Activated CD4-positive, CD25-positive, alpha-beta regulatory T cell treated with anti-CD3 and anti-CD28 coated beads, Interleukin-2, amount 50 U/mL, for 72 hours (primary cell): ENCODE measurements at places on chromosomes 5 and 9.

DNA sequence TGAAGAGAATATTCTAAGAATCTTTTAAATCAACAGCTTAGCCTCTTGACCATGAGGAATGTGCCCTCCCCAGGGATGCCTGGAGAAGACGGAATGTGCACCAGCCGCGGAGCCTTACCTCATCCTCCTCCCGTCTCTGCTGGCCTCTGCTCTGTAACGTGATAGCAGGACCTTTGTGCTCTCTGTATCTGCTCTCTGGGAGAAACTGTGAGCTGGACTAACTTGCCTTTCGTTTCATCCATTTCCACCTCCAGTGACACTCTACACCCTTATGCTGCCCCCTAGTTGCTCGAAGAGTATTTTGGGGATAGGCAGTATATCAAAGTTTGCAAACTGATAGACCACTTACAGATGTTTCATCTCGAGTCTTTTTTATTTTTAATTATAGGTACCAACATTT is 141.4 kb downstream of the NPR3 start:
- no peak for DNase-seq

- DNase-seq = peak; percentile 71
These were observed at the start of gene SLC12A7 for GRCh38 chr5:1111727-1112289. Gene SLC12A7, minus strand, starts transcription at chr5:1112063. Its CDS starts 72 bp downstream, at chr5:1111991.

DNA sequence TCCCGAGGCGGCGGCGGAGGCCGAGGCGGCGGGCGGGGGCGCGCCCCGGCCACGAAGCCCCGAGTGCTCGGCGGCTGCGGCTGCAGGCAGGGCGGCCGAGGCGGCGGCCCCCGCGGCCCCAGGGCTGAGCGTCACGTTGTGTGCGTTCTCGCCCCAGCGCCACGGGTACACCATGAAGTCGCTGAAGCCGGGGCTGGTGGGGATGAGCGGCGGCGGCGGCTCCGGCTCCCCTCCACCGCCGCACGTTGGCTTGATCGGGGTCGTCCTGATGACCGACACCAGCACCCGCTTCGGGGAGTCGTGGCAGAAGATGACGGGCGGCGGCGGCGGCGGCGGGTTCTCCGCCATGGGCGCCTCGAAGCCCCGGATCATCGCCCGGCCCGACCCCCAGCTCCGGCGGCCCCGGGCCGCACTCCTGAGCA is 498 bp downstream of the ZNF367 start:
- DNase-seq = no peak

DNA sequence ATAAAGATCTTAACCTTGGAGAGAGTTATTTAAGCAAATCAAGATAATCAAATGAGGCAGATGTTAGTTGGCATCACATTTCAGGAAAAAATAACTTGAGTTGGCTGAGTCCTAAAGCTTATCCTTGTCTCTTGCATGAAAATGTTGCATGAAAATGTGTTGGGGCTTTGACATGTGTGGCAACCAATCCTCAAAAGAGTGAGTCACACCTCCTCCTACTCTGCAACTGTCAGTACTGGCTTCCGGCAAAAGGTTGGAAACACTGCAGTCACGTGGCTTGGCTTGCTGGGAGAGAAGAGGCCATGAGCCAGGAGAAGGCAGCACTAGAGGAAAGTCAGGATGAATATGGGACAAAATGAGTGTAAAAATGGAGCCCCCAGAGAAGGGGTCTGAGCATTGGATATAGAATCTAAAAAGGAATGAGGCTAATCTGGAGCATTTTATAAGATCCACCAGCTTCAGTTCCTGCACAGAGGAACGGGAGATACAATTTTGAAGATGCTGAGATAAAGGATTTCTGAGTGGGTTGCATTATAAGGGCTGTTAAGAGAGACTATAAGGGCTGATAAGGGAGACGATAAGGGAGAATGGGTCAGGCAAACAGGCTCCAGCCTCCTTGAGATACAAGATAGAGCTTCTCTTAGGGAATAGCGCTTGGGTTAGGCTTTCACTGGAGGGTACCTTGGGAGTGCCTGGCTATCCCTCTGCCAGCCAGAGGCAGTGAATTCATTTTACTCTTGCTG is 43.1 kb downstream of the SPATA31D1 start:
- DNase-seq = no peak

DNA sequence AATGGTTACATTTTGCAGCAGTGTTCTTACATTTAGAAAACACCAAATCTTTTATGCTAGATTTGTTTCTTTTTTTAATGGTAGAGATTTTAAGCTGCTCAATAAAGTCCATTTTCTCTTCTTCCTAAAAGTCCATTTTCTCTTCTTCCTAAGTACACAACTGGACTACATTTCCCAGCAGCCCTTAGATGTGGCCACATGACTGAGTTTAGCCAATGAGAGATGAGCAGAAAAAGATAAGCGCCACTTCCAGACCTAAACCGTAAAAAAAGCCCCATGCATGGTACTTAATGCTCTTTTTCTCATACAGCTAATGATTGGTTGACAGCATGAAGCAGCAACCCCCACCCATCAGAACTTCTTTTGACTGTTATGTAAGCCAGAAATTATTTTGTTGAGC is 206.7 kb downstream of the FAM114A2 start:
- DNase-seq = no peak

- no peak for DNase-seq
These were observed 4.0 kb downstream of the TUT7 start for GRCh38 chr9:86350006-86350760.

GRCh38 chr9:2023532-2023931 is 8.4 kb downstream of the SMARCA2 start:
- no peak for DNase-seq

GRCh38 chr5:5619546-5619945 is 197.1 kb downstream of the ICE1 start:
- DNase-seq = no peak

GRCh38 chr9:74172874-74173273 is 324.3 kb upstream of the RORB start:
- DNase-seq = no peak

GRCh38 chr9:112348257-112349007 is 15.0 kb upstream of the PTBP3 start:
- peak; percentile 81 for DNase-seq

DNA sequence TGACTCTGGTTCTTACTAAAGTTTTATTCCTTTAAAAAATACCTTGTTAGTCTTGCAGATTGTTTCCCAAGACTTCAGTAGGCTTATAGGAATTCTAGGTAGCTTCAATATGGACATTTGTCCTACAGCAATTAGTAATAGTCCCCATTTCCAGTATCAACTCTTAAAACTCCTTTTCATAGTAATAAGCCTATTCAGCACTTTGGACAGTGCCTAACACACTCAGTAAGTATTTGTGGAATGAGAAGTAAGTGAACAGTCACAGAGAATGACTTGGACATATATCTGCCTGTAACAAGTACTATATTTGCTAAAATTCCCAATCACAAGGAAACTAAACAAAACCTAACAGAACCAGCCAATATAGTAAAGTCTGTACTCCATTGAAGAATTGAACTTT is 1291.8 kb upstream of the DMAC1 start:
- no peak for DNase-seq

DNA sequence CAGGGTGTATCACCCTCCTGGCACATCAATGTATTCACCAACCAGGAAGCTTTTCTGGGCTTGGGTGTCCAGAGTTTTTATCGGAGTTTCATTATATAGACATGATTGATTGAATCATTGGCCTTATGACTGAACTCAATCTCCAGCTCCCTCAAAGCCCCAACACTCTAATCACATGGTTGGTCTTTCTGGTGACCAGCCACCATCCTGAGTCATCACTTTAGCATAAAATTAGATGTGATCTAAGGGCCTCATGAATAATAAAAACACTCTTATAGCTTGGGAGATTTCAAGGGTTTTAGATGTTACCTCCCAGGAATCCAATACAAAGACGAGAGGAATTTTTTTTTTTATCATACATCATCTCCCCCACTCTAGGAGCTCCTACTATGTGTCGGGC is 7.7 kb upstream of the PBX3 start:
- DNase-seq = no peak

DNA sequence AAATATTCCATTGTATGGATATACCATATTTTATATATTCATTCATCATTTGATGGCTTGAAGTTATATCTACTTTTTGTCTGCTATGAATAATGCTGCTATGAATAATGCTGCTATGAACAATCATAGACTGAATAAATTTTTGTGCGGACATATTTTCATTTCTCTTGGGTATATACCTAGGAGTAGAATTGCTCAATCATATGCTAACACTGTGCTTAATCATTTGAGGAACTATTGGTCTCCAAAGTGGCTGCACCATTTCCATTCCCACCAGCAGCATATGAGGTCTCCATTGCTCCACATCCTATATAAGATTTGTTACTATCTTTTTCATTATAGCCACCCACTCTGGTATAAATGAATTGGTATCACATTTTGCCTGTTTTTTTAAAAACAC is 18.3 kb upstream of the TEK start:
- no peak for DNase-seq

DNA sequence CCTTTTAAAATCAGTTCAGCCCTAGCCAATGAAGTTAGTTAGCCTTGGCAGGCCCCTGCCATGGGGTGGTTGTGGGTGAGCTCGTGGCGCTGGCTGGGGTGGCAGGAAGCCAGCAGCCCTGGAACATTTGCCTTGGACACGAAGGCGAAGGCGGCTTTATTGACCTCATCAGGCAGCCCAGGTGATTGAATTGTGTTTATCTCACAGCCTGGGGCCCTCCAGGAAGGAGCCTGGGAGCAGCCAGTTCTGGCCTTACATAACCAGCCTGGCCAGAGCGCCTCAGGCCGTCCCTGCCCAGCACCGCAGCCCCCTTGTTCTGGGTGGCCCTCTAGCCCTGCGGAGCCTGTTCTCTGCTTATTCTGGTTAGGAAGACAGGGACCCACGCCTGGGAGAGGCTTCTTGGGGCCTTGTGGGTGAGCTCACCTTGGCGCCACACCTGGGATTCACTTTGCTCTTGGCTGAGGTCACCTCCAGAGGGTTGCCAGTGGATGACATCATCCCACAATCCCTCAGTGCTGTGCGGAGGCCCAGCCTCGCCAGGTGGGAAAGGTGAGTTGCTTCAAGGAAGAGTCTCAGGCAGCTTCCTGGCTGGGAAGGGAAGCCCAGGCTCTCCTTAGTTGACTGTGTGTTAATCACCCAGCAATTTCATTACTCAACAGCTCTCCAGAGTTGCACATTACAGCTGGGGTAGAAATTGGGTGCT is 54.4 kb upstream of the RPL26L1 start:
- DNase-seq = no peak

- no peak for DNase-seq
These were observed 51.4 kb downstream of the ACER2 start for GRCh38 chr9:19460243-19460642.

DNA sequence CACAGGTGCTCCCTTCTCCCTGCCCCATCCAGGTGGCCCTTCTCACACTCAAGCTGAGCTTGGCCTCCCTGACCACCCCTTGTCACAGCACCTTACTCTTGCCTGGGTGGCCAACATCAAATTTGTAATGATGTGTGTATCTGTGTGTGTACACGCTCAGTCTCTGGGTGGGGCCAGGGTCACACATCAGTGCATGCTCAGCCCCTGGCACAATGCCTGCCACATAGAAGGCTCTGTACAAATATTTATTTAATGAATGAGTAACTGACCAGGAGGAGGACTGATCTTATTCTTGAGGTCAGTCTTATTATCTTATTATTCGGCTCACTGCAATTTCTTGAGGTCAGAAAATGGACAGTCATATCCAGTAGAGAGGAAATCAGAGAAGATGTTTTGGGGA is 41.3 kb upstream of the HAND1 start:
- DNase-seq = no peak
